ENCODE measurements at places on chromosomes 2 and 18.

DNA sequence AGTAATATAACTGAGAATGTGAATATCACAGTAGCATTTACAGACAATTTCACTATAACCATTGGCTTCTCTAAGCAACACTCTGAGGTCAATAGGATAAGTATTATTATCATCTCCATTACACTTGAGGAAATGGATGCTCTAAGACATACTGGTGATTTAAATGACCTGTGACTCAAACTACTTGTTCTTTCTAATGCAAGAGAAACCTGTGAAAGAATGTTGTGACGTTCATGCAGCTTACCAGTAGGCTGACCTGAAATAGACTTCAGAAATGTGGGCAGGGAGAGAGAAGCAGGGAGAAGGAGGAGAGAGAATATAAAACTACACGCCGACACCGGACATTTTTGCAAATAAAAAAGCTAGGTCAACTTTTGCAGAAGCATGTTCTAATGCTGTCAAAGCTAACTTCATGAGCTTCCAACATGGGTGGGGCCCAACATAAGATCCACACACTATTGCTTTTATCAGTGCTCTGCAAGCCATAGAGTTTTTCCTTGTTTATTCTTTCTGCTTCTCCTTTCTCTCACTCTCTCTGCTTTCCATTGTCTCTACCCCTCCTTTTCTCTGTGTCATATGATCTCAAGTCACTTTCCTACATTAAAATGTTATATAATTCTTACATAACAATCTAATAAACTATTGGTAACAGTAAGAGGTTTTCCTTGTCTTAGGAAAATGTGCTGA lies 217.6 kb upstream of the FN1 start:
- peak; percentile 56 for DNase-seq

DNA sequence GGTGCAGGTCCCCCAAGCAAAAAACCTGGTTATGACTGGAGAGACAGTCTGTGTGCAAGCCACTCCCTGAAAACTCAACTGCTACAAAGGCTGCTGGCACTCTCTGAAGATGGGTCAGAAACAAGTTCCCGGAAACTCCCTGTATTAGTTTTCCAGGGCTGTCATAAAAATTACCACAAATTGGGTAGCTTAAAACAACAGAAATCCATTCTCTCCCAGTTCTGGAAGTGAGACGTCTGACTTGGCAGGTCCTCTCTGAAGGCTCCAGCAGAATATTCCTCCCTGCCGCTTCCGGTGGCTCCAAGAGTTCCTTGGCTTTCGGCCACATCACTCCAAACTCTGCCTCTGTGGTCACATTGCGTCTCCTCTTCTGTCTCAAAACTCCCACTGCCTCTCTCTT lies 30.1 kb upstream of the SERPINE2 start:
- no peak for DNase-seq

DNA sequence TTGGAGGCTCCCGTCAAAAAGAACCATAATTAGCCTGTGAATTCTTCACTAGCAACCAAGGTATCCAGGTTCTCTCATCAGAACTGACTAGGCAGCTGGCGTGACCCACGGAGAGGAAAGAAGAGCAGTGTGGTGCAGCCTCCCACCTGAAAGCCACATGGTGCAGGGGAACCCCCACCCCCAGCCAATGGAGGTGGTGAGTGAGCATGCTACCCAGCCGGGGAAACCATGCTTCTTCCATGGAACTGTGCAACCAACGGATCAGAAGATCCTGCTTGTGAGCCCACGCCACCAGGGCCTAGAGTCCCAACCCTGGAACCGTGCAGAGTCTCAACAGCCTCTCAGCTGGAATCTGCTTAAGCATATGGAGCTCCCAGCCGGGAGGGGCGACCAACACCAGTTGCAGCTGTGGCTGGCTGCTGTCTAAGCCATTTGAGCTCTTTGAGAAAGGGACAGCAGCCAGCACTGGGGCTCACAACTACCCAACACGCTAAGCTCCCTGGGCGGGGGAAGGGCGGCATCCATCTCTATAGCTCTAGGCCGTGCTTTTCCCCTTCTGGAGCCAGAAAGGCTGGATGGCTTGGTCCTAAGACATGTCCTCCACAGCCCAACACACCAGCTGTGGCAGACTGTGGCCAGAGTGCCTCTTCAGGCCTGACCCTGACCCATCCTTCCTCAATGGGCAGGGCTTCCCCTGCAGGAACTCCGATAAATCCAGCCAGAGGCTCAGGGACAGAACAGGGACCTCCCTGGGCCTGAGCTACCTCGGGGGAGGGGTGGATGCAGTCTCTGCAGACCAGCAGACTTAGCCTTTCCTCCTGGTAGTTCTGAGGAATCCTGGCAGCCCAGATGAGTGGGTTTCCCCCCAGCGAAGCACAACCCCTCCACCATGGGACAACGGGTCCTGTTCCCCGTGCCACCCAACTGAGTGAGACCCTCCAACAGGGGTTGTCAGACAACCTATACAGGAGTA lies 151.4 kb upstream of the NXPH2 start:
- DNase-seq = no peak

GRCh38 chr2:160388464-160389263 lies 104.9 kb downstream of the RBMS1 start:
- no peak for DNase-seq

GRCh38 chr2:138521821-138522220 lies 20.3 kb downstream of the SPOPL start:
- DNase-seq = no peak

DNA sequence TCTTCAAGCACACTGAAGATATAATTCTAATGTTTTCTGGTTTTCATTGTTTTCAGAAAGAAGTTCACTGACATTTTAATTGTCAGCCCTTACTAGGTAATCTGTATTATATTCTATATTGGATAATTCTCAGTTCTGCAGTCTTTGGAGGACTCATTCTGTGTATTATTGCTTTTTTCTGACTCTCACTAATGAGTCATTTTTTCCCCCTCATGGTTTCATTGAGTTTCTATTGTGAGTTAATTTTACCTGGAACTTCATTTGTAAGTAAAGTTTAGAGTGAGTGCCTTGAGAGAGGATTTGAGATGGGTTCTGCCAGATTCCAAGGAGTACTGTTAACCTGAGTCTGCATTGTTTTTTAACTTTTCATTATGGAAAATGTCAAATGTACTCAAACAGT lies 90.4 kb upstream of the LYPD1 start:
- DNase-seq = no peak

DNA sequence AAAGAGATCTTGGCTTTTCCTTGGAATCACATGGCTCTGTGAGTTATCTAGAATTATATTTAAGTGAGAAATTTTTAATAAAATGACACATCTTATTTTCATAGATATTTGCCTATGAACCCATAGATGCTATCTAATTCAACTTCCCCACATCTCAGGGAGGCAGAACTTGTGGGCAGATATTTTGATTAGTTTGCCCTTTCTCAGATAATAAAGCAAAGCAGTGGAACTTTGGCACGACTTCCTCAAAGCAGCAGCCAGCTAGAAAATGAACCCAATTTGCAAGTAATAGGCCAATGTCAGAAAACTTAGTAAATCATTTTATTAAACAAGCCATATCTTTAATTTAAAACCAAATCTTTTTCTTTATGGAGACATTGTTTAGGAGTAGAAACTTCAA lies 32.7 kb downstream of the RAB27B start:
- no peak for DNase-seq

GRCh38 chr2:188974164-188974563 lies at the start of gene COL3A1:
COL3A1 (plus strand) TSS chr2:188974373; CDS start chr2:188974490, 117 bp downstream.
- DNase-seq = no peak

DNA sequence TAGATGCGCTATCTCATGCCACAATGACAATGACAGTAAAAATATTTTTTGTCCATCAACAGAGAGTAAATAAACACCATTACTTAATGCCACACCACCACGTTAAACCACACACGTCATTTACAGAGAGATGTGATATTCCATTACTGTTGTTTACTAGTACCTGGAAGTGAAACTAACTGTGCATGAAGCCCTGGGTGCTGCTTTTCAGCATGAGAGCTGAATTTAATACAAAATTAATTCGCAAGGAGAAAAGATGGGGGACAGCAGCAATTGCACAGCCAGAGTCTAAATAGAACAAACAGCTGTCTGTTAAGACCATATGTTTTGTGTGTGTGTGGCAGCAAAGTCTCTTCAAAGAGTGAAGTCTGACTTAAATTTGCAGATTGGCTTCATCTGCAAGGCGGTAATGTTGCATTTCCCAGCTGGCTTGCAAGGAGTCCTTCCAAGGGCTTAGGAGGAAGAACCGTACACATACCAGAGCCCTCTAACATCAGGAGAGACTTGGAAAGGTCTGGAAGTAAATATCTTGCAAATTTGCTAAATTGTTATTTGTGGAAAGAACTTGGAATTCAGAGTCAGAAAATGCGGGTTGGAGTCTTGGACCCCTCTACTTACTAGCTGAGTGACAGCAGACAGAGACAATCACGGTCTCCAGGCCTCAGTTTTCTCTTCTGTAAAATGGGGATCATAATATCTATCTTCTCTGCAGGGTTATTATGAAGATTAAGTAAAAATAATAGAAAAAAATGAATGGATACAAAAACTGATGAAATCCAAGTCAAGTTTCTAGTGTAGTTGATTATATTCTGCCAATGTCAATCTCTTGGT lies 127.6 kb downstream of the ALPK2 start:
- no peak for DNase-seq

DNA sequence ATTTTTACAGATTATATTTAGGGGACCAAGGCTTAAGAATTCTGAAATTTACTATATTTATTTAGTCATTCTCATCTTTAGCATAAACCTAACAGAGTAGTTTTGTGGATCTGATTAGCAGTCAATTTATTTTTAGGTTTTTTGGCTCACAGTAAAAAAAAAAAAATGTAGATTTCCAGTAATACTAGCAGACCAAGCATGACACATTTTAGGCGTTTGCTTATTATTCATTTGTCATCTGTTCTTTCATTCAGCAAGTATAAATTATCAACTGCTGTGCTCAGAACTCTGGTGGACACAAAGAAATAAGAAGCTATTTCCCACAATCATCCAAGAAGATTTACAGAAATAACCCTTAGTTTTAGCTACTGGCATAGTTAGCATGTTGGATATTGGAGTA lies 20.6 kb downstream of the PDE1A start:
- no peak for DNase-seq

DNA sequence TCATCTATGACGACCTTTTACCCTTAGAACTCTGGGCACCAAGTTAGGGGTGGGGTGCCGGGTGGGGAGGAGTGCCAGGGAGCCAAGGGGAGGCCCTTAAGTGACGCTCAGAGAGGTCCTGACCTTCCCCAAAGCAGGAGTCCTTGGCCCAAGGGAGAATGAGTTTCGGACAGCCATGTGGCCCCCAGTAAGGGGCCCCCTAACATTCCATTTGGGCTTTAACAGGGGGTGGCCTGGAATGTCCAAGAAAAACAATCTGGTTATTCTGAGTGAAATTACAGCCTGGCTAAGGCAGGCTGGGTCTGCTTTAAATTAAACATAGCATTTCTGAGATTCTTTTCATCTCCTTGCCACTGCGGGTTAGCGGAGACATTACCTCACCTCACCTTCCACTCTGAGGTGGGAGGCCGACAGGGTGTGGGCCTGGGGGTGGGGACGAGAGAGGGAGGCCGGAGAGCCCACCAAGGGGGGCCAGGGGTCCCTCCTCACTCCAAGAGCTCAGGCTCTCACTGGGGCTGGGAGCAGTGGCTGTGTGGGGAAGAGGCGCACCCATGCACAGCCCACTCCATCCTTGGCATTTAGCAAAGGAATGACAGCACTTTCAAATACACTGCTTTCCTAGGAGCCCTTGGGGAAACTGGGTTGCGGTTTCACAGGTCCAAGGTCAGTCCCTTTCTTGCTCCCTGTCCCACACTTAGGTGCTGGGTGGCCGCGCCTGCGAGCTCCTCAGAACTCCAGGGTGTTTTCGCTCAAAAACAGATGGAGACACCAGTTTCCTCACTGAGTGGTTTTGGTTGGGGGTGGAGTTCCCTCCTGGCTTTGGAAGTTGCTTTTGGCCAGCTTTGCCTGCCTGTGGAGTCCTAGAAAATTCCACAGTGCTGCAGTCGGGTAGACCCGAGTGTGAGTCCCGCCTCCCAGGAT lies 107.4 kb downstream of the POLR1A start:
- DNase-seq = no peak

DNA sequence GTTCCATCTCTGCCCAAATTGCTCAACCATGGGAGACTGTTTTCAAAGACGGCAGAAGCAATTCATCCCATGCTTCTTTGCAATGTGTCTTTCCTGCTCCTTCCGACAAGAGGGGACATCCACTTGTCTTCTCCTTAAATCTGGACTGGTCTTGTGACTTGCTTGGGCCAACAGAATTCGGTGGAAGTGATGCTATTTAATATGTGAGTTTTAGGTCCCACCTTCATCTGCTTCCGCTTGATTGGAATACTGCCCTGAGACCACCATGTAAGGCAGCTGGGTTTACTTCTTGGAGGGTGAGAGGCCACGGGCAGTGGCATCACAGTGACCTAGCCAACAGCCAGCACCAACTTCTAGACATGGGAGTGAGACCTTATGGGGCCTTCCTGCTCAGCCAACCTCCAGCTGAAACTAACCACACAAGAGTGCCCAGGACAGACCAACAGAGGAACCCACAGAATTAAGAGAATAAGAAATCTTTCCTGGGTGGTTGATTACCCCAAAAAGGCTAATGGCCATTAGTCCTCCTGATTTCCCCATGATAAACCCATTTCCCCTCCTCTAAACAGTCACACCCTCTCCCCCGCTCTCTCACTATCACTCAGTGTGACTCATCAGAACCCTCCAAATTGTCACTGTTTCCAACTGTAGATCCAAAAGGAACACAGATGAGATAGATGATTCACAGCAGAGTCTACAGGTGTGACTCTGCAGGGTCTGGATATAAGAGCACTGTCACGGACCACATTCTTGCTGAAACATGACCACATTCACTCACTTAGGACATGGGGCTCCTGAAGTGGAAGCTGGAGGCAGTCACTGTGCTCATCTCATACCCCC lies 16.2 kb upstream of the RHOB start:
- DNase-seq = peak; percentile 91

DNA sequence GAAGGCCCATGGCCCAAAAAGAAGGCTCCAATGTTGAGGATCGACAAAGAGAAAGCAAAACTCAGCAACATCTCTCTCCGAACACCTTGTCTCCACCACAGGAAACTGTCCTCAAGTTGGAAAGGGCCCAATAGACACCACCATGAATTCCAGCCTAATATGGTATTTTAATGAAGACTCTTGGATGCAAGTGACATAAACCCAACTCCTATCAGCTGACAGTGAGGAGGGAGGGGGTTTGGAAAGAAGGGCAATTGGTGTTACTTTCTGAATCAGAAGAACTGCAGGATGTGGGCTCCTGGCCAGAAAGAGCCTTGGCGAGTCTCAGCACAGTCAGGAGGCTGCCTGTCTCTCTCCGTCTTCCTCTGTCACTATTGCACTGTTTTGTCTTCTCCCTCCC lies 40.3 kb upstream of the SIGLEC15 start:
- DNase-seq = peak; percentile 54

DNA sequence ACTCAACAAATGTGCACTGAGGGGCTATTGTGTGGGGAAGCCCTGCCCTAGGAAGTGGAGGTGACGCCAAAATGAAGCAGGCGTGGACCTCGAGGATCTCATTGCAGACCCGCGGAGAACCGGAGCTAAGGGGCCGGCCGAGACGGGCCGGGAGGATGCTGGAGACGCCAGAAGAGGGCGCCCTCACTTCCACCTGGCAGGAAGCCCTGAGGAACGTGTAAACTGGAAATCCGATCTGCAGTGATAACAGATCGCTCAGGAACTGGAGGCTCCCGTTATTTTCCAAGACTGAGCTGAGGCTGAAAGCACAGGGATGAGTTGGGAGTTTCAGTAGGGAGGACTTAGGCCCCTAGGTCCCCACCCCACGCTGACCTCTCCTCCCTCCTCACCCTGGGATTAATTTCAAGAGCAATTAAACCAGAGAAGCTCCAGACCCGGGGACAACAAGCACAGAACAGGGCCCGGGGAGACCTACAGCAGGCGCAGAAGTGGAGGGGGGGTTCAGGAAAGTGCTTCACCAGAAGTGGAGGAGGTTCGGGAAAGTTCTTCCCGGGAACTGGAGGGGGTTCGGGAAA lies 7.7 kb upstream of the COL6A3 start:
- peak; percentile 69 for DNase-seq

GRCh38 chr2:53701221-53701620 lies 66.4 kb upstream of the CHAC2 start:
- no peak for DNase-seq
